ENCODE measurements at places on chromosomes 7 and 10.

DNA sequence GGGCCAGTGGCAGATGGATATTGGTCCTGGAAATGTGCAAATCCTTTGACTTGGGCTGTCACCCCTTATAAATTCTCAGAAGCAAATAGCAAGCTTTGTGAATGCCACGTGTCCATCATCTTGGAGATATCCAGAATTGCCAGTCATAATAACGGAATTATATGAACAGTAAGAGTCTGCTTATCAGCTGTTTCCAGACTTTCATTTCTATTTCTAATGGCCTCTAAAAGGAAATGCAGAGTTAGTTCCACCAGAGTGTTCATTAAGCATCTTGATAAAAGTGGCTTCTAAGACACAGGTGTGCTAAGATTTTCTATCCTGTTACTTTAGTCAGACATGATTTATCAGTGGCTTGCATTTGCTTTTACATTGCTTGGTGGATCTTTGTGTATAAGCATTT lies 87.4 kb downstream of the RAMP3 start:
- H3K4me1 ChIP-seq: no peaks in the 10 kb centered on the region
- H3K27me3 ChIP-seq: peaks cover 2% of the 10 kb centered on the region
- H3K27ac ChIP-seq: no peak overlapping the region
- H3K36me3 ChIP-seq: no peaks in the 10 kb centered on the region
- no peak overlapping the region for H3K4me3 ChIP-seq

- no peaks in the 10 kb centered on the region for H3K27me3 ChIP-seq
- H3K4me3 ChIP-seq: no peak overlapping the region
- no peak for DNase-seq
- H3K4me1 ChIP-seq: no peaks in the 10 kb centered on the region
Measured at GRCh38 chr7:126608339-126608776, 644.4 kb downstream of the GRM8 start.

GRCh38 chr10:3563298-3563697 lies 221.7 kb downstream of the KLF6 start:
- H3K36me3 ChIP-seq: no peaks in the 10 kb centered on the region
- no peak overlapping the region for H3K27ac ChIP-seq
- no peak overlapping the region for H3K4me3 ChIP-seq

GRCh38 chr7:18354108-18355085 lies 141.2 kb upstream of the HDAC9 start:
- H3K27me3 ChIP-seq: no peaks in the 10 kb centered on the region
- no peak for DNase-seq

- H3K4me1 ChIP-seq: no peaks in the 10 kb centered on the region
- no peak overlapping the region for H3K27ac ChIP-seq
- H3K36me3 ChIP-seq: peaks cover 10% of the 10 kb centered on the region
- H3K27me3 ChIP-seq: no peaks in the 10 kb centered on the region
Measured at GRCh38 chr7:117550625-117551024, 70.8 kb downstream of the CFTR start.

DNA sequence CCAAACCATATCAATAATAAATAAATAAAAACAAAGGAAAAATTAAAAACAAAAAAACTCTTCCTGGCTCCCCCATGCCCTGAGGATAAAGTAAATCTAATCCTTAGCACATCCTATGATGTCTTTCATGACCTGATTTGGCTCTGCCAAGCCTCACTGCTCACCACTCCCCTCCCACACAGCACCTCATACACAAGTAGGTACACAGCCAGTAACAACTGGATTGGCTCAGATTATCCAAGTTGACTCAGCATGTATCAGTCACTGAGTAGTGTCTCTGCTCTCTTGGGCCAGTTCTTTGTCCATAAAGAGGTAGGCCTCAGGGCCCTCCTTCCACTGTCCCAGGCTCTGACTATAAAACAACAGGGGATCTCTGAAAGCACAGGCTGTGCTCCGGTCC lies 99.6 kb downstream of the STRA8 start:
- H3K36me3 ChIP-seq: no peaks in the 10 kb centered on the region
- no peaks in the 10 kb centered on the region for H3K4me1 ChIP-seq
- no peak for DNase-seq
- no peak overlapping the region for H3K4me3 ChIP-seq
- no peaks in the 10 kb centered on the region for H3K27me3 ChIP-seq

DNA sequence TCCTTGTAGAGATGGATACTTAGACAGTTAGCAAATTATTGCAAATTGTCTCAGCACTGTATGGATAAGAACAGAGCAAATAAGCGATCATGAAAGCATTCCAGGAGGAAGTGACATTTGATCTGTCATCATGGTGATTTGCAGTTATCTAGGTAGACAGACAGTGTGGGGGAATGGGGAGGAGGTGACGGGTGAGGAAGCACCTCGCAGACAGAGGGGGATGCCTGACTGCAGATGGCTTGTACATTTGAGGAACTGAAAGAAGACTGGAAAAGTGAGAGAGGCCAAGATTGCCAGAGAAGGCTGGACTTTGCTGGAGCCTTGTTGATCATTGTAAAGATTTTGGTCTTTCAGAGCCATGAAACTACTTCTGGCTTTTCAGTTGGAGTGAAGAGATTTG lies 318.2 kb upstream of the CELF2 start:
- no peak for DNase-seq
- H3K36me3 ChIP-seq: no peaks in the 10 kb centered on the region
- no peaks in the 10 kb centered on the region for H3K27me3 ChIP-seq
- H3K27ac ChIP-seq: no peak overlapping the region

- H3K36me3 ChIP-seq: peaks cover 5% of the 10 kb centered on the region
- peaks cover 5% of the 10 kb centered on the region for H3K4me1 ChIP-seq
- no peaks in the 10 kb centered on the region for H3K27me3 ChIP-seq
Measured at GRCh38 chr7:16637379-16637778, 8.2 kb downstream of the ANKMY2 start.
